ENCODE measurements at places on chromosomes 7 and 10. TPM values are rescaled to one million over a fixed set of nuclear protein-coding genes. Genes with fewer than 3 reads are reported as not detected.

The STEAP1B gene
- total RNA-seq: 25.3 TPM

The AGR3 gene
- total RNA-seq: not detected

The HYAL4 gene
- not detected for total RNA-seq

The ZNF425 gene
- total RNA-seq: 3.1 TPM

The PDE1C gene
- 13.0 TPM for total RNA-seq

The ADCY1 gene
- total RNA-seq: 0.56 TPM

The SVOPL gene
- total RNA-seq: not detected

The OPALIN gene
- total RNA-seq: not detected

The HGF gene
- 211 TPM for total RNA-seq

The EBLN1 gene
- not detected for total RNA-seq

The OR13A1 gene
- total RNA-seq: not detected

The POP7 gene
- 60.6 TPM for total RNA-seq

The C10orf90 gene
- 0.38 TPM for total RNA-seq

The INA gene
- 1.2 TPM for total RNA-seq

The LRGUK gene
- 0.28 TPM for total RNA-seq

The ADAM8 gene
- total RNA-seq: 0.85 TPM

The GPR22 gene
- not detected for total RNA-seq

The DYNC1I1 gene
- 2.3 TPM for total RNA-seq

The UCN3 gene
- total RNA-seq: not detected

The C7orf57 gene
- total RNA-seq: not detected

The ANKRD61 gene
- total RNA-seq: under 0.01 TPM

Data from regular cardiac myocyte (primary cell).